ELF-1 (cell line): ENCODE measurements at places on chromosomes 7 and 10.

DNA sequence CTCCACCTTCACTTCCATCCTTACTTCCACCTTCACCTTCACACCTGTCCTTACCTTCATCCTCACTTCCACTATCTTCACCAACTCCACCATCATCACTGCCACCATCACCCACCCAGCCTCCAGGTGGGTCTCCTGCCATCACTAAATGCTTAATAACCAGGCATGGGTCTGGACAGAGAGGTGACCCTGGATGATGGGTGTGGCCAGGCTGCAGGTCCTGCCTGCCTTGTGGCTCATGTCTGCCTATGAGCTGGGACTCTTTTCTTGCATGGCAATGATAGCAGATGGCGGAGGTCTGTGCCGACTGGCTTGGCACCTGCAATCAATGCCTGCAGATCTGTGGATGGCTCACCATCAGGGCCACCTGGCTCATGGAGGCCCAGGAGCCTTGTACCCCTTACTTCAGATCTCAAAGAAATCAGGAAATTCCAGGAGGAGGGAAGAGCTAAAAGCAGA is 60.1 kb upstream of the ELN start:
- DNase-seq = no peak

- DNase-seq = no peak
These were observed 345.5 kb downstream of the DNAJB6 start for GRCh38 chr7:157682064-157682945.

DNA sequence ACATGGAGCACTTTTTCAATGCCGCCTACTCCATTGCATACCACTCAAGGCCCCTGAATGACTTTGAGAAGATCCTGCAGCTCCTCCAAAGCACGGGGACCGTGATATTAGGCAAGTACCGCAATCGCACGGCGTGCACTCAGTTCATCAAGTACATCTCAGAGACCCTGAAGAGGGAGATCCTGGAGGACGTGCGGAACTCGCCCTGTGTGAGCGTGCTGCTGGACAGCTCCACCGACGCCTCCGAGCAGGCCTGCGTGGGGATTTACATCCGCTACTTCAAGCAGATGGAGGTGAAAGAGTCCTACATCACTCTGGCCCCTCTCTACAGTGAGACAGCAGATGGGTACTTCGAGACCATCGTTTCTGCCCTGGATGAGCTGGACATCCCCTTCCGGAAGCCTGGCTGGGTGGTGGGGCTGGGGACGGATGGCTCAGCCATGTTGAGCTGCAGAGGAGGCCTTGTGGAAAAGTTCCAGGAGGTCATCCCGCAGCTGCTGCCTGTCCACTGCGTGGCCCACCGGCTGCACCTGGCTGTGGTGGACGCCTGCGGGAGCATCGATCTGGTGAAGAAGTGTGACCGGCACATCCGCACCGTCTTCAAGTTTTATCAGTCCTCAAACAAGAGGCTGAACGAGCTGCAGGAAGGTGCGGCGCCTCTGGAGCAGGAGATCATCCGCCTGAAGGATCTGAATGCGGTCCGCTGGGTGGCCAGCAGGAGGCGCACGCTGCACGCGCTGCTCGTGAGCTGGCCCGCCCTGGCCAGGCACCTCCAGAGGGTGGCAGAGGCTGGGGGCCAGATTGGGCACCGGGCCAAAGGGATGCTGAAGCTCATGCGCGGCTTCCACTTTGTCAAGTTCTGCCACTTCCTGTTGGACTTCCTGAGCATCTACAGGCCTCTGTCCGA is 12.7 kb upstream of the ATP6V0E2 start:
- DNase-seq = peak; percentile 49

DNA sequence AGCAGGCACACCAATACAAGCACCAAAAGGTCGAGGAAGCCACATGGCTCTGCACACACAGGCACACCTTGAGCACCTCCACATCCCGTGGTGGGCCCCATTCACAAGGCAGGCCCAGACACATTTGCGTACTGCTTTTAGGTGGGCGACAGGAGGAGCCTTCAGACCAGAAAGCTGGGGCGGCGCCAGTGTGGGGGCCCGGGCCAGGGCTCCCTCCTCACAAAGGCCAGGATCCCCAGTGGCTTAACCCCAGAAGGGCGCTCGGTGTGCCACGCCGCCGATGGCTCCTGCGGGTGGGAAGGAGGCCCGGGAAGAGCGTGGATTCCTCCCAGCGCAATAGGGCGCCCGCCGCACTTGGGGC is 2.8 kb upstream of the SMARCD3 start:
- DNase-seq = no peak
